ENCODE measurements at places on chromosomes 5 and 9.

GRCh38 chr5:159971931-159972461 lies 36.9 kb upstream of the TTC1 start:
- no peak for DNase-seq

GRCh38 chr9:78552802-78553201 lies 255.9 kb downstream of the PSAT1 start:
- DNase-seq, result no peak

- no peak for DNase-seq
Observed at GRCh38 chr5:60585618-60586017, 114.3 kb downstream of the DEPDC1B start.

- no peak for DNase-seq
Observed at GRCh38 chr9:109115931-109116526, 3.7 kb downstream of the TMEM245 start.

GRCh38 chr5:160919626-160920025 lies 67.6 kb upstream of the ATP10B start:
- no peak for DNase-seq

GRCh38 chr5:72465601-72466563 lies 41.3 kb downstream of the ZNF366 start:
- no peak for DNase-seq

Measured in T-helper 17 cell (primary cell).